ENCODE measurements at places on chromosomes 11 and 22. TPM values are rescaled to one million over a fixed set of nuclear protein-coding genes. Genes with fewer than 3 reads are reported as not detected.

GRCh38 chr11:130217133-130218031 lies 57.8 kb downstream of the ST14 start:
- DNase-seq: no peak

DNA sequence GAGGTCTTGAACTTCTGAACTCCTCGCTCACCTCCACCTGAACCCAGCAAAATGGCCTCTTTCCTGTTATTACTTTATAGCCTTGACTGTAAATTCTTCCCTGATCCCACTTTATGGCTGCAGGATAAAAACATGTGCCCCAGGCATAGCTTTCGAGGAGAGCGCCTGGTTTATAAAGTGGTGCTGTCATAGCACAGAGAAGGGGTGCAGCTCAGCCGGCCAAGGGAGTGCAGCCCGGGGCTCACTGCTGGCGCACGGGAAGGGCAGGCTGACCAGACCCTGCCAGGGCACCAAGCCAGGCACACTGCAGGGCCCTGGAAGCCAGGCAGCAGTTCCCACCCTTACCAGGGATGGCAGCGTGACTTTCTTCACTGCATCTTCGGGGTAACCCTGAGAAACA lies 50.9 kb downstream of the ISX start:
- no peak for DNase-seq

- no peak for DNase-seq
Observed at GRCh38 chr11:12565406-12565805, 108.8 kb upstream of the TEAD1 start.

C11orf97 gene
- polyA plus RNA-seq: 0.25 TPM

All from right renal cortex interstitium (tissue), 3 donors.